ENCODE measurements at places on chromosomes 11 and 22.

GRCh38 chr11:130601141-130601540 lies 152.7 kb downstream of the ADAMTS15 start:
- DNase-seq = no peak

- DNase-seq = no peak
These were observed 38.7 kb downstream of the MRTFA start for GRCh38 chr22:40597526-40598430.

- no peak for DNase-seq
These were observed 29.8 kb downstream of the VSIG10L2 start for GRCh38 chr11:125975634-125976033.

- DNase-seq = no peak
These were observed 57.4 kb downstream of the BUD13 start for GRCh38 chr11:116715383-116715782.

- DNase-seq = peak; percentile 32
These were observed at the start of gene NRIP3 for GRCh38 chr11:9003573-9004182. Gene NRIP3 (minus strand): TSS chr11:9004001. CDS start chr11:9003935, 66 bp downstream.

DNA sequence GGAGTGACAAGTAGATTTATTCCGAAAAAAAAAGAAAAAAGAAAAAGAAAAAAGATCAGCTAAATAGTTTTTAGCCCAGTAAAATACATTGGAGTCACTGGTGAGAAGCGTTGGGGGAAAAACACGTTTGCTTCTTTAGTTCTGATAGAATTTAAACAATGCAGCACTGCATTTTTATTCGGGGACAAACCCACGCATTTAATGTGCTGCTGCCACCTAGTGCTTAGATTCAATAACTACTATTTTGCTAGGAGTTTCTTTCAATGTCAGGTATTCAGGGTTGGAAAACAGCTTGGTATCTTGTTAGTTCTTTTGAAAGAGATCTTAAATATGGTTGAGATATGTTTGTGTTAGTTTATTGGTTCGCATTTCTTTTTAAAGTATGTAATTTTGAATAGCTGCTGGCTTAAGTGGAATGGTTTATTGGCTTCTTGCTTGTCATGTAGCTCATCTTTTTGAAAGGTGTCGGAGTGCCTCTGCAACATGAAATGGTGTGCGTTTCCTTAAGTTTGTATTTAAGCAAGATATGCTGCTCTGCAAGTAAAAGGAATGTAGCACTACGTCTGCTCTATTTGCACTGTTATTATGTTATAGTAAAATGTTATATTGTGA lies 41.9 kb downstream of the SVIP start:
- DNase-seq = no peak

DNA sequence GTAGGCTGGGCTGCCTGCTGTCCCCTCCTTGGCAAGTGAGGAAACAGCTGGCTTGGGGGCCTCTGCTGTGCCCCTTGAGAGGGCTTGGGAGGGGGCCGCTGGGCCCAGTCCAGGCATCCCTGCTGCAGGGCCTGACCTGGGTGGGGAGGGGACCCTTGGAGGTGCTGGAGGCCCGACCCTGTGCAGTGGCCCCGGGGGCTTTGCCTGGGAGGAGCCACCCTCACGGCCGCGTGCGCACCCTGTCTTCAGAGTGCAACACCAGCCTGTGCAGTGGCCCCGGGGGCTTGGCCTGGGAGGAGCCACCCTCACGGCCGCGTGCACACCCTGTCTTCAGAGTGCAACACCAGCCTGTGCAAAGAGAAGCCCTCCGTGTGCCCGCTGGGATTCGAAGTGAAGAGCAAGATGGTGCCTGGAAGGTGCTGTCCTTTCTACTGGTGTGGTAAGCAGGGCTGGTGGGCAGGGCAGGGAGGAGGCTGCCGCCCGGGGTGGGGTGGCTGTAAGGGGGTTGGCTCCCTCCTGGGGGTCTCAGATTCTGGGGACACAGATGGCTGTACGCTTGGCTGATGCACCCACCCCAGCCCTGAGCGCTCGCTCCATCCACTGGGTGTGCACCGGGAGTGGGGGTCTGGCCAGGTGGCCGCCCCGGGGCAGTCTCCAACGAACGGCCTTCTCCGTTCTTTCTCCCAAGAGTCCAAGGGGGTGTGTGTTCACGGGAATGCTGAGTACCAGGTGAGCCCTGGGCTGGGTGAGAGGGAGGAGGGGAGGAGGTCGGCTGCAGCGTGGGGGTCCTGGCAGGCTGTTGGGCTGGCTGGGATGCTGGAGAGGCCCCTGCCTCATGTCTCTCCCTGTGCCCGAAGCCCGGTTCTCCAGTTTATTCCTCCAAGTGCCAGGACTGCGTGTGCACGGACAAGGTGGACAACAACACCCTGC lies 32.9 kb downstream of the MUC2 start:
- no peak for DNase-seq

DNA sequence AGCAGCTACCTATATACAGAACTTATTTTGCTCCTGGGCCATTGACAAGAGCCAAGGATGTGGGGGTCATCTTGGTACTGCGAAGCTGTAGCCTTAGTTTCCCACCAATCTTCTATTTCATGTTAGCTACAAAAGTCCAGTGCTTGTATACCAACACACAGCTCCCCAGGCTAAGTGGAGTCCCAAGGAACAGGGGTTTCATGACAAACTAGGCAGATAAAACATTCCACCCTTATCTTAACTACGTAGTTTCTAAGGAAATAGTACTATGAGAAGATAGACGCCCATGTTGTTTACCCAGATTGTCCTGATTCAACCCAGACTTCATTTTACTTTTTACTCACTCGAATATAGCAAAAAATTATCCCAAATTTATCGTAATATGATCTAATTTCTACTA lies 218.5 kb downstream of the DYNC2H1 start:
- DNase-seq = no peak

DNA sequence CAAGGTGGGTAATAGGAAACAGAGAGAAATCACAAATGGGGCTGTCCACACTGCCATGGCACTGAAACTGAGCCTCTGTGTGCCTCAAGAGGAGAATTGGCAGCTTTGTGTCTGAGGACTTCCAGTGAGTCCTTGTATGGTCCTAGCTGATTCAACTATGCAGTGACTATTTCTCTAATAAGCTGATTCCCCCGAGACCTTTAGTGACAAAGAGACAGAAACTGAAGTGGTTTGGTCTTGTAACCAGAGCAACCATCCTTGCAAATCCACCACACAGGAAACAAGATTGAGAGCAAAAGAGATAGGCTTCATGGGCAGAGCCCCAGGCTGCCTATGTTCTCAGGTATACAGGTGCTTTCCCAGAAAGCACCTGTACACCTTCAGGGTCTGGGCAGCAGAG lies 1038.5 kb downstream of the NTM start:
- no peak for DNase-seq

DNA sequence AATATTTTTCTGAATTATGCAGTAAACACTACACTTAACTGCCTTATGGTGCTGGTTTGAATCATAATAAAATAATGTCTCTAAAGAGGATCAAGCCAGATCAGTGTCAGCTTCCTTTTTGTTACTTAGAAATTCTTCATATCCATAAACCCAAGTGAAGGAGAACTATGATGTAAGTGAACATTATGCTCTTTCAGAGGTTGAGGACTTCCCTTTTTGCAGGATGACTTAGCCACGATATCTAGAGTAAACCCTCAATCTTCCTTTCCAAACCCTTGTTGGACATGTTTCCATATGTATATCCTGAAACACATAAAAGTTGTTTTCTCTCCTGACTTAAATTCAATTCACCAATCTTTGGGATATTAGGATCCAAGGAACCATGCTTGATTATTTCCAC lies 19.1 kb downstream of the OR8D1 start:
- DNase-seq = no peak

DNA sequence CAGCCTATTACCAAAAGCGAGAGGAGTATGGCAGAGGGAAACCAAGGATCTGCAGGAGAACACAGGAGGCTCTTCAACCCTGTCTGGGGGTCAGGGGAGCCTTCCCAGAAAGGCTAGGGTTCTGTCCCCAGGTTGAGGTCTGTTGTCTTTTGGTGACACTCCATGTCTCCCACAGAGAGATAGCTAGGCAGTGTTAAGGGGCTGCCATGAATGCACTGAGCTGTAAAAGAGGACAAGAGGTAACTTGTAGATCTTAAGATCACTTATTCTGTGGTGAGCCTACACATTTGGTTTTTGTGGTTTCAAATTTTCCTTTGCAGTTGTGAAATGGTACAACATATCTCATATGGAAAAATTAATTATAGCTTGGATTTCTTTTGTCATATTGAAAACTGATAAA lies 6.0 kb upstream of the ACER3 start:
- DNase-seq = no peak

- DNase-seq = no peak
These were observed 7.1 kb downstream of the HRAS start for GRCh38 chr11:528166-528814.
